ENCODE measurements at places on chromosomes 3 and 15.

- DNase-seq: no peak
Measured at GRCh38 chr15:70025413-70026296, 72.1 kb downstream of the TLE3 start.

GRCh38 chr3:12590096-12590495 lies 33.2 kb downstream of the MKRN2 start:
- no peak for DNase-seq

DNA sequence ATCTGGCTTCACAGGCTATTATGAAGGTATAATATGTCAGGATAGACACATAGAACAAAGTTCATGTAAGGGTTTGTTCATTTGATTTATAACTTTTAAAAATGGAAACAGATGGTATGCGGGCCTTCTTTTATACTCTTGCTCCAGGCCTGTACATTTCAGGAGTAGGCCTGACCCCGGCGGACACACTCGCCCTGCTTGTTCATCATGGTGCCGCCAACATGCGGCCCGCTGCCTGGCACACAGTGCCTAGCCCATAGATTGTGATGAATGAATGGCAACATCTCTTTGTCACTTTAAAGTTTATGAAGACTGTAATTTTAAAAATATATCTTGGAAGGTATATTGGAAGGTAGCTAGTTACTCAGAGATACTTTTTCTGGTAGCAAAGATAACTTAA lies 92.1 kb upstream of the BLM start:
- no peak for DNase-seq

DNA sequence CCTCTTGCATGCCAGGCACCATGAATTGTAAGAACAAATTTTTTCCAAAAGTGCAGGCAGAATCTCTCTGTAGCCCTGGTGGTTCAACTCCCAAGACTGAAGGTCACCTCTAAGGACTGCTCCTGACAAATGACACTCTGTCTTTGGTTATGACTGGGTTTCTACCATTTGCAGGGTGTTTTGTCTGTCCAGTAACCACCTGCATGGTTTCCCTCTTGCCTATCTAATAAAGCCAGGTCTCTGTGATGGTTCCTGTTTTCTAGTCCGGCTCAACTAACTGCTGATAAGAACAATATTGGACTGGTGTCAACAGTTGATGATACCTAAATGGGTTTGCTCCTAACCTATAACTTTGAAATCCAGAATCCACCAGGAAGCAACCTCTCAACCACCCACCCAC lies 43.7 kb downstream of the ATP8B4 start:
- no peak for DNase-seq

GRCh38 chr15:40554161-40554525 lies 10.7 kb downstream of the CCDC32 start:
- DNase-seq: no peak

DNA sequence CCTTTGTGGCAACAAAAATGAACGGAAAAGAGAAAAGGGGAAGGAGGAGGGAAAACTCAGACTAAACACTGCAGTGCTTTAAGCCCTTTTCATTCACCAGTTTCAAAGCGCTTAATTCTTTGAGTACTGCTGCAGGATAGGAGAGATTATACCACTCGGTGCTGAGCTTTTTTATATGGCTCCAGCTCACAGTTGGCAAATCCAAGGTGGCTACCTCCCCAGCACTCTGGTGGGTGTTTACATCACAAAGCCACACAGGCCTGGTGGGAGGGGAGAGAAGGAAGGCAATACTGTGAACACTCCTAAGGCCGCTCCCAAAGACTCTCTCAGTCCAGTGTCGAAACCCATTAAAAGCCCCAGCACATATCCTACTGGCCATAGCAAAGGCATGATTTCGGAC lies 191.4 kb downstream of the STT3B start:
- no peak for DNase-seq

DNA sequence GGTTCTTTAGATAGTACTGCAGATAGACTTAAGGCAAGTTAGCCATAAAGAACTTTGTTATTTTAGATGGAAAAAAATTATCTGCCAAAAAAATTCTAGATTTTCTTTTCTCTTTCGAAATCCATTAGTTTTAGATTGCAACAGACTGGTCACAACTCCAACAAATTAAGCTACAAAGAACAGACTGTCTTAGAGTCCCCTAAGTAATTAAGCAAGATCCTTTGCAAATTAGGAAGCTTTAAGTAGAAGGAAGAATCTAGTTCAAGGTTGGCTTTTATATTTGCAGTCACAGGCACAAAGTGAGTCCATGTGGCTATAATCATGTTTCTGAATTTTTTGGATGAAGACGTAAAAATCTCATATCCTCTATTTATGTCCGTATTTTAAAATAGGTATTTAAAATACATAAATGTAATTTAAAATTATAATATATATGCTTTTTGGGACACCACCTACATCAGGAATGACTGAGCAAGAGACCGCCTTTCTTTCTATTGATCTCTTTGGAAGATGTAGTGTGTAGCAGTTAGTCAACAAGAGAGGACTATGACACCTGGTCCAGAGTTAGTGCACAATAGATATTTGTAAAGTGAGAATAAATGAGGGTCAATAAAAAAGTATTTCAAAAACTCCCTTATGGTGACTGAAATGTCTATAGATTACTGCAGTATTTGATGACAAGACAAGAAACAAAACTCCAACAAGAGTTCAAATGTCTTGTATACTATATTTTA lies 34.4 kb downstream of the TMEM45A start:
- no peak for DNase-seq

GRCh38 chr3:105359098-105359762 lies 7.5 kb upstream of the ALCAM start:
- no peak for DNase-seq

Measured in fibroblast of skin of left quadriceps (primary cell).